ENCODE measurements at places on chromosomes 3 and 15.

DNA sequence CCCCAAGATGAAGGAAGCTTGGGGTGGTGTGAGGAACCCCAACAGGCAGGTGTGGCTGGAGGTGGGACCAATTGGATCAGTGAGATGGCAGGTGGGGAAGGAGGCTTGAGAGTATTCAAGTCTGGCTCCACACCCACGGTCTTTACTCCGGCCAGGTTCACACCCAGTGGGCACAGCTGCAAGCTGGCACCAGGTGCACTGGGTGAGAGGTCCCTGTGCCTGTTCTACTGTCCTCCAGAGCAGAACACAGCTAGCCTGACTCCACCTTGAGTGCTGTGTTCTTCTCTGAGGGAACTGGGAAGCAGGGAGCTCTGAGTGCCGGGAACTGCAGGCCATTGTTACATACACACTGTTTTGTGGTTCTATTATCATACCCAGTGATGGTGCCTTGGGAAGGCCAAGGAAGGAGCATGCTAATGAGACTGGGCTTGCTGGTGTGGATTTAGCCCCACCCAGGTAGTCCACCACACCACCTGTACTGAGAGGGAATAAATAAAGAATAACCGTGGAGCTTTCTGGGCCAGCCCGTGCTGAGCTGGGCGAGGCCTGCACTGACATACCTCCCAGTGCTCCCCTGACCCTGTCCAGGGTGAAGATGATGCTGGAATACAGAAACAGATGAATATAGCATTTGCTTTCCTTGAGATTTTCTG is 93.4 kb downstream of the ABHD5 start:
- no peak for DNase-seq

- peak; percentile 84 for DNase-seq
These were observed 16.2 kb upstream of the CCR9 start for GRCh38 chr3:45870099-45870498.

- DNase-seq: no peak
These were observed 66.1 kb upstream of the MEX3B start for GRCh38 chr15:82111918-82112317.

DNA sequence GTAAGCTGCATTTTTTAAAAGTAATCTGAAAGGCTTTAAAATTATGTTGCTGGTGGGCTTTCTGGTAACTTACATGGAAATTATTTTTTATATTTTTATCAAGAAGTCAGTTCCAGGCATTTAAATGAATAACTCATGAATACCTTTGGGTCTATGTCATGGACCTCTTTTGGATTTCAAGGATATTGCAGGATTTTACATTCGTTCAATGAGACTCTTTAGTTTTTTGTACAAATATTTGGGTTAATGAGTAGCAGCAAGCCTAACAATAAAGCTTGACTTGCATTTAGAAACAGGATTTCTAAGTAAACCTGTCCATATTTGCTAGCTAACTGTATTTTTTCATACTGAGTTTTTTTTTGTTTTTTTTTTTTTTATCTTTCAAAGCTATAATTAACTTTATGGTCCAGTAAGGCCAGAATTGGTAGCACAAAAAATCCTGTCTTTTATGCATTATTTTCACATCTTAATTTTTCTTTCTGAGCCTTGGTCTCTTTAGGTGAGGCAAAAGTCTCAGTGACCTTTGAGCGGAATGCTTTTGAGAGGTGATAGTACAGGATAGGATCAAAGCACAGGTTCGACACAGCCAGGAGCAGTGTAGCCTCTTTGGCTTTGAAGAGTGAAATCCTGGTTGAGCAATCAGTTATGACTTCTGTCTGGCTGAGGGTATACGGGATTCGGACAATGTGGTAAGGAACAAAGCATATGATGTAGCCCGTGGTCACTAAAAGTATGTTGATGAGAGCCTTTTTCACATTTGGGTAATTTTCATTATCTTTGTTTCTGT is 4.8 kb downstream of the GPR171 start:
- DNase-seq: no peak

GRCh38 chr3:43013743-43014155 is 34.6 kb downstream of the GASK1A start:
- DNase-seq: no peak

DNA sequence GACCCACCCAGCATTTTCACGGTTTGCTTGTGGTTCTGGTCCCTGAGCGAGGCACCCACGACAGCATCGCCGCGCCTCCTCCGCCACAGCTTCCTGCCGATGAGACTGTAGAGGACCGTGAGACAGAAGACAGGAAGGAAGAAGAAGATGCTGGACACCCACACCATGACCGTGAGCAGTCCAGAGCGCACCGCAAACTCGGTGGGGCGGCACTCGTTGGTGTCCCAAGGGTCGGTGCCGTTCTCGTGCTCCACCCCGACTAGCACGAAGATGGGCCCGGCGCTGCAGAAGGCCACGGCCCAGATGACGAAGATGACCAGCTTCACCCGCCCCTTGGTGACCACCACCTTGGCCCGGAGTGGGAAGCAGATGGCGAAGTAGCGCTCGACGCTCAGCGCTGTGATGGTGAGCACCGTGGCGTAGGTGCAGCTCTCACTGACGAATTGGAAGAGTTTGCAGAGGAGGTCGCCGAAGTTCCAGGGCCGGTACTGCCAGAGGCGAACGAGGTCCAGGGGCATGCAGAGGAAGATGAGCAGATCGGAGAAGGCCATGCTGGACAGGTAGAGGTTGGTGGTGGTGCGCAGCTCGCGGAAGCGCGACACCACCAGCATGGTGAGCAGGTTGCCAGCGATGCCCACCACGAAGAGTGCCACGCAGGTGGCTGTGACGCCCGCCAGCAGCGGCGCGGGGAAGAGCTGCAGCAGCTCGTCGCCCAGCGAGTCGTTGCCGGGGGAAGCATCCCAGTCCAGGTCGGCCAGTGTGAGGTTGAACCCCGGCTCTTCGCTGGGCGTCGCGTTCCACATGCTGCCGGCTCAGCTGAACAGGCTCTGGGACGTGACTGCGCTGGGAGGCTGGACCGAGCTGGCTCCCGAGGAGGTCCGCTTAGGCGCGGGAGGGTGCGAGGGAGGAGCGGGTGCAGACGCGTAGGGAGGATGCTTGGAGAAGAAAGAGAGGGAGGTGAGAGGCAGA is at the start of gene GHSR:
TSS of gene GHSR (minus strand) at position 846 of the 969 bp plus-strand sequence. CDS start at position 803, 43 bp downstream.
- peak; percentile 4 for DNase-seq

DNA sequence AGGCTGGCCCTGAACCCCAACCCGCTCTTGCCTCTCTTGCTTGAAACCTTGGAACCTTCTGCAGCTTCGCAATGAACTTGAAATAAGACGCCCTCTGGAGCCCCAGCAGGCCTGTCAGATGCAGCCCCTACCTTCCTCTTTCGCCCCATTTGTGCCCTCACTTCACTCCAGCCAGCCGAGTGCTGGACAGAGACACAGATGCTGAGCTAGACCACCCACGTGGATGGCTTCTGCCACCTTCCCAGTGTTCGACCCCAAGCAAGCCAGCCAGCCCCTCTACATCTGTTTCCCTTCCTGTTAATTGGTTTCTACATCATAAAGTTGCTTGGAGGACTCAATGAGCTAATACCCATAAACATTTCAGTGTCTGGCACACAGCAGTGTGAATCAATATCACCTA is 23.8 kb upstream of the SNRPA1 start:
- no peak for DNase-seq

DNA sequence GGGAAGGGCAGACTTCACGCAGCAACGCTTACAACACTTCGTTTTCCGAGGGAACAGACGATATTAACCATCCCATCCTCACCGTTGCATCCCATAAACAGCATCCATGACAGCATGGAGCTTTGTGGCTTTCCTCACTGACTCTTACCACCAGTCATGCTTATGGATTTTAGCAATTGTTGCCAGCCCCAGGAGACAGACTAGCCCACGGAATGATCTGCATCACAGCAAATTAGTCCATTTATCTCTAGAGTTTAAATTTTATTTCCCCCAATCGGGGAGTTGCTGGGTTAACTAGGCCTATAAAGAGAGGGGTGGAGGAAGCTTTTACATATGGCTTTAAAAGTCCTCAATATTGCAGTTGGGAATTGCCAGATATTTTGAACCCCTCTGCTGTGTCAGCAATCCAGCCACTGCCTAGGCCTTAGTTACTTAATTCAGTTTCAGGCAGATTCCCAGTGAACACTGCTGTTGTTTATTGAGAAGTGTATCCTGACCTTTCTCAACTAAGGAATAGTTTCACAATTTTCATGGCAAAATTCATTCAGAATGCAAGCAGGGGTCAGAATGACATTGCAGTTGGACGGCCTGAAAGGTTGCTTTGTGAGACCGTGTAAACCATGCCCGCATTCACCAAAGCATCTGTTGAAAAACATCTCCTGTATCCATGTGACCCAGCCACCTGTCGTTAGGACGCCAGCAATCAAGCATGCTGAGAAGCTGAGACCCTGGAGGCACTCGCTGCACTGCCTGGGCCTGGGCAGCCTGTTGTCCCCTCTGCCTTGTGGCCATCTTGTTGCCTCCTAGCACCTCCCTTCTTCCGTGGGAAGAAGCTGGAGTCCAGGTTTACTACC is 397.4 kb upstream of the TPM1 start:
- DNase-seq: no peak

DNA sequence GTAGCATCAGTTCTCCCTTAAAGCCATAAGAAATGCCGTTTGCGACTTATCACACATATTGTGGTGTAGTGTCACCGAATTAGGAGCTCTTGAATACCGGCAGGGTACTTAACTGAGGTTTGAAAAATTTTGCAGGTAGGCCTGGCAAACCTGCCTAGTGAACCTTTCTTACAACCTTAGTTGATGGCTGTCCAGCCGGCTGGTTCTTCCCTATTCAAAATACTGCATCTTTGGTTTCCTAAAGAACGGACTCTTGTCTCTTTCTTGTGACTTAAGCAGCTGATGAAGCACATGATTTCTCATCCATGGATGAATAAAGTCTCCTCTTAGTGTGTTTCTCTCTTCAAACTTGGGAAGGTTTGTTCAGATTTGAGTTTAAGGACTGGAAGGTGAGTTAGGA is 1.5 kb downstream of the RAB7A start:
- no peak for DNase-seq

- DNase-seq: no peak
These were observed 171.0 kb downstream of the FNDC3B start for GRCh38 chr3:172210355-172210754.

DNA sequence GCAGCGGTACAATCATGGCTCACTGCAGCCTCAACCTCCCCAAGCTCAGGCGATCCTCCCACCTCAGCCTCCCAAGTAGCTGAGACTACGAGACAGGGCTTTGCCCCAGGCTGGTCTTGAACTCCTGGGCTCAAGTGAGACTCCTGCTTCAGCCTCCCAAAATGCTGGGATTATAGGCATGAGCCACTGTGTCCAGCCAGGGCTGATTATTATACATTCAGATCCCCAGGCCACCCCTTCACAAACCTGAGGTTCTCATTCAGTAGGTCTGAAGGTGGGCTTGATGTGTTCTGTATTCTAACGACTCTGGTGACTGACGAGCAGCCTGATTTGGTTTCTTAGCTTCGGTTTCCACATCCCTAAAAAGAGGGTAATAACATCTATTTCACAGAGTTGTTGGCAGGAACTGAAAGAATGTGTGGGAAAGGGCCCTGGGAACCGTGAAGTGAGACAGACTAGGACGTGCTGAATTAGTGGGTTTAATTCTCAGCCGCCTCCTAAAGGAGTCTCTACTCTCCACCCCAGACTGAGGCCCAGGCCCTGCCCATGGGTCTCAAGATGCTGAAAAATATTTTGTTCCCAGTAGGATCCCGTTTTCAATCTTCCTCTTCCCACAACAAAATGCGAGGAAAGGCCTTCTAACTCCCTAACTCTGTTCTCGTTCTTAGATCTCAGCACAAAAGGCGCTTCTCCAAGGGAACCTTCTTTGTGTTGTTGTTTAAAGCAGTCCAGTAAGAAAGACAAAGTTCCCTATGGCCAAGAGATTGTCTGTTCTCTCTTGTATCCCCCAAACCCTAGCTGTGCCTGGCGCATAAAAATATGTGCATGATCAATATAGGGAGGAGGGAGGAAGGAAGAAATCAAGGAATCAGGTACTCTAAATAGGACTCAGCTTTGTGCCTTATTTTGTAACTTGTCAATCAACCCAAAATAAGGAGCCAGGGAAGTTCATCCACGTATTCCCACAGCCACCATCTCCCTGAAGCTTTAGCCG is 210.0 kb upstream of the TOPAZ1 start:
- DNase-seq: no peak

DNA sequence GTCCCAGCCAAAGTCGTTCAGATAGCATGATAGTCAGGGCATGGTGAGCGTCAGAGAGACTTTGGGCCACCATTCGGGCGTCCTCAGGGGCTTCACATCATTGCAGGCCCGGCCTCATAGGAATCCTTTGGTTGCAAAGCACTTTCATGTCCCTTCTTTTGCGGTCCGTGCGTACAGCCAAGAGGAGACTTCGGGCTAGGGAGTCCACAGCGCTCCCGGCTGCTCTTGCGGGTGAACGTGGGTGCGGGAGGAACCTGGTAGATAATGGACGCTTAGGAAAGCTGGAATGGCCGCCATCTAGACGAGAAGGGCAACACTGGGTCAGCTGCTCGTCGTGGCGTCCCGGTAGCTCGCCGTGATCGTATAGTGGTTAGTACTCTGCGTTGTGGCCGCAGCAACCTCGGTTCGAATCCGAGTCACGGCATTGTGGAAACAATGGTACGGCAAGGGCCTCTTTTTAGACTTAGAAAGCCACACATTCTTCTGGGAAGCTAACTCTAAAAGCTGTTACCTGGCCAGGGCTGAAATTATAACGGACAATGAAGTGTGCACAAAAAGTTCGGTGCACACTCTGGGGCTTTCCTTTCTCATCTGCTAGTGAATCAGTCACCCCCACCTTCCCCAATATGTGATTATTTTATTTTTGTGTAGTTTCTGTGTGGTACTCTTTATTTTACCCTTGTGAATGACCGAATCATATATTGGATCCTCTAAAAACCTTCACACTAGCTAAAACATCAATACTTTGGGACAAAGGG is 13.2 kb upstream of the SHF start:
- DNase-seq: peak; percentile 73

DNA sequence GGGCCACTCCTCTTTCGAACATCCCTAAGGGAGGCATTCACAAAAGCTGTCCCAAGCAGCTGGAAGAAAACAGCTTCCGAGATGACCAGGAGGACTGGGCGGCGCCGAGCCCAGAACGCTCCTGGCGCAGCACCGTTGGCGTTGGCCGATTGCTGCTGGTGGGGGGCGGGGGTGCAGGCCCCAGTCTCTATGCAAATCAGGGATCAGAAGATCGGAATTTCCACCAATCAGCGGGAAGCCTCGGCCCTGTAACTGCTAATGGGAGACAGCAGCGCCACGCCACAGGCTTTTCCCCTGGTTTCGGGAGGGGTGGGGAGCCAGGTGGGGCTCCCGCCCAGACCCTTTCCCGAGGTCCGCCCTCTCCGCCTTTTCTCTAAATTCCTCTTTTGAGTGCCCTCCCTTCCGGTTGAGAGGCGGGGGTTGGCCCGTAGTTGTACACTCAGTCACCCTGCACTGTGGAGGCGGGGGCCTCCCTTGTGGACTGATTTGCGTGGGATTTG is 27.0 kb downstream of the HMCES start:
- no peak for DNase-seq

GRCh38 chr3:154135511-154136173 is 14.5 kb downstream of the ARHGEF26 start:
- no peak for DNase-seq

DNA sequence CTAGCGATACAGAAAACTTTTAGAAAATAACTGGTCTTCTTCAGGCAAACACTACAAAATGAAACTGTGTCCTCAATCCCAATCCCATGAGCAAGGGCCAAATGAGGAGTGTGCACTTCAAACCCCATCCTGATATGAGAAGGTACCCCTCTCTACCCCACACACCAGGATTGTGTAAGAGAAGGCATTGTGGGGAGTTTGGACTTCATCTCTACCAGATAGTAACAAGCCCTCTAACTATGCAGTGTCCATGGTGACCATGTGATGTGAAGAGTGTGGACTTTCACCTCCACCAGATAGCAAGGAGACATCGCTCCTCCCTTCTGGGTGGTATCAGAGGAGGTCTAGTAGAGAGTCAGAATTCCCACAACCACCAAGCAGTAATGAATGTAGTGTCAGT is 769.3 kb downstream of the MECOM start:
- no peak for DNase-seq

GRCh38 chr3:113546414-113546893 is 14.1 kb downstream of the SIDT1 start:
- DNase-seq: no peak
